ENCODE measurements at places on chromosomes 7 and 10.

- DNase-seq, result no peak
Observed at GRCh38 chr7:154871507-154871906, 131.4 kb downstream of the PAXIP1 start.

DNA sequence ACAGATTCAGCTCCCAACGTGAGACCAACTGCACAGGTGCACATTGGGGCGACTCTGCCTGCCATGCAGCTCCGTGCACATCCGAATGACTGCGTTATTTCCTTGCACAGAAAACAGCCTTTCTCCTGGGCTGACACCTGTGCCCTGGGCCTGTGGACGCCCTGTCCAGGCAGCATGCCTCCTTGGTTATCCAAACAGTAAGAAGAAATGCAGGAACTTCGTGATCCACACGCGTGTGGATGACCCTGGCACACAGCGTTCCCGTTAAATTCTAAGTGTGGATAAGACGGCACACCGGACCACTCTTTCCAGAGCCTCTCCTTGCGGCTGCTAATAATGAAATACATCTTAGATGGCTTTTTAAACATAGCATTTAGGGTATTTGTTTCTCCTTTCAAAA lies 39.6 kb downstream of the NKX6-2 start:
- DNase-seq, result no peak

DNA sequence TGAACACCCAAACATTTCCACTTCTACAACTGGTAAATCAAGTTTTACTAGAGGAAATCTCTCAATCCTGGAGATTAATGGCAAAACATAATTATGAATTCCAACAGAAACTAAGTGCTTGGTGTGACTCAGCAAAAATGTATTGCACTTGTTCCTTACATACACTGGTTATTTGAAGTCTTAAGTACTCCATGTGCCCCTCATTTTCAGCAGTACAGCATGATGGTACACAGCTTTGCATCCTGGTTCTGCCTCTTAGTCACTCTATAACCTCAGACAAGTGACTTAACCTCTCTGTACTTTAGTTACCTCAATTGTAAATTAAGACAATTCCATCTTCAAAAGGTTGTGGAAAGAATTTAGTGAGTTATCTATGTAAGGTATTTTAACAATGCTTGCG lies 12.9 kb downstream of the SLC16A12 start:
- no peak for DNase-seq

DNA sequence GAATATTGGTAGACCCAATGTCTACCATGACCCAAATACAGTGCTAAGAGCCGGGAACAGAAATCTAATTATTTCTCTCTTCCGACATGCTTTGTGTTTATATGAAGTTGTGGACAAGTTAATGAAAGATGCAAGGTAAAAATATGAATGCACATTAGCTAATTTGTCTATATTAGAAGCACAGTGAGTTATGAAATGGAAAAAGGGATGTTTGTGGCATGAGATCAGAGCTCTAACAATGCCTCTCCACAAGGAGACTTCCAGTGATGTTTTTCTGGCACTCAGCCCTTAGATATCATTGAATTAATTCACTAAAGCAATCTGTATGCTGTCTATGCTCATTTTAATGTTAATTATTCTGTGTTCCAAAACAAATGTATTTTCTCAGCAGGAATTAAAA lies 897.2 kb downstream of the CNTNAP2 start:
- no peak for DNase-seq

- DNase-seq, result peak; percentile 58
Observed at GRCh38 chr10:52740913-52741675, 31.5 kb downstream of the MBL2 start.

- no peak for DNase-seq
Observed at GRCh38 chr10:116542007-116542677, 3.6 kb upstream of the PNLIP start.

DNA sequence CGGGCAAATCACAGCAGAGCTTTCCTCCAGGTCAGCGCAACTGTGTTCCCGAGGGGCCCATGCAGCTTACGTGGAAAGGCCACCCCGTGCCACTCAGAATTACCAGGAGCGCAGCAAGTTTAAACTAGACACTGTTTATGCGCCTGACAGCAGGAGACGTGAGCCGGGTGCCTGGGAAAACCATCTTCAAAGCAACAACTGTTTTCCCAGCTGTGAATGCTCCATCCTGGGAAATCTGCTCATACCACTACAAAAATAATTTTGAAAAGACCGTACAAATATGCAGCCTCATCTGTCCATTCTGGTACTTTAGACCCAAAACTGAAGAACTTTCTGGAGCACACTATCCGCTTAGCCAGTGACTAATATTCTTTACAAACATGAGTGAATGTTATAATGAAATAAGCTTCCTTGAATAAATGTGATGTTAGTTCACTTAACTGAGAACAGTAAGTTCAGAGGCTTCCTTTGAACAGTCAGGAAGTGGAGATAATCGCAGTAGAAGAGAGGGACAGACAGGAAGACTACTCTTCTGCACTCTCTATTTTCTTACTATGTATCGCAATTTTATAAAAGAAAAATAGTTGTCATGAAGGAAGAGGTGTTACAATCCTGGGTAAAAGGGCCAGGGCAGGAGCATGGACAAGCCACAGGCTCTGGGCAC lies 16.7 kb downstream of the GPER1 start:
- no peak for DNase-seq

GRCh38 chr7:90758933-90759562 lies 162.9 kb downstream of the CDK14 start:
- DNase-seq, result no peak

DNA sequence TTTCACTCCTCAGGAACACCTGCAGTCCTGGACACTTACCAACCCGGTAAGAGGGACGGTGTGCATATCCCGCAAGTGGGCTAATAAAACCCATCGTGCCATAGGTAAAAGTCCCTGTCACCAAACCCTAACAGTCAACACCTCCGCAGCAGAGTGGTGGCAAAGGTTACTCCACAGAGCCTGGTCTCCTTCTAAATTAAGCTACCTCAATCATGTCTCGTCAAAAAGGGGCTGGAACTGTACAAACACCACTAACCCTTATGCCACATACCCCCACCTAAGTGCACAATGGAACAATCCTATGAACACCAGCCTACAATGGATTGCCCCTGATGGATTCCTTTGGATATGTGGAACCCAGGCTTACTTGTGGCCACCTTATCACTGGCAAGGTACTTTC lies 9.6 kb upstream of the AKR1B1 start:
- no peak for DNase-seq

- peak; percentile 87 for DNase-seq
Observed at GRCh38 chr10:127906548-127907377, at the start of gene PTPRE. TSS of gene PTPRE (plus strand) at chr10:127907103. CDS start at chr10:128040882, 133,779 bp downstream.
